ENCODE measurements at places on chromosomes 3 and 15.

DNA sequence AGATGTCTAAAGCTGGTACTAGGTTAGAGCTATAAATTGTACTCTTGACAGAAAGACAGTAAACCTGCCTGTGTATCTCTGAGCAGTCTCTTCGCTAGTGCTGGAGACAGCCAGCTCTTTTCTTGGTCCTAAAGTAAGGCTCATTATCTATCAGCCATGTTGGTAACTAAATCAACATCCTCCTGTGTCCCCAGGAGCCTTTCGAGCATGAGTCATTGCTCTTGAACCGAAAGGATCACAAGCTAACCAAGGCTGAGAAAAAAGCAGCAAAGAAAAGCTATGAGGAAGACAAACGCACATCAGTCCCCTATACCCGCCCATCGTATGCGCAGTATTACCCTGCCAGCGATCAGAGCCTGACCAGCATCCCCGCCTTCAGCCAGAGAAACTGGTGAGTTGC lies 25.0 kb upstream of the TEX264 start:
- no peak for DNase-seq

DNA sequence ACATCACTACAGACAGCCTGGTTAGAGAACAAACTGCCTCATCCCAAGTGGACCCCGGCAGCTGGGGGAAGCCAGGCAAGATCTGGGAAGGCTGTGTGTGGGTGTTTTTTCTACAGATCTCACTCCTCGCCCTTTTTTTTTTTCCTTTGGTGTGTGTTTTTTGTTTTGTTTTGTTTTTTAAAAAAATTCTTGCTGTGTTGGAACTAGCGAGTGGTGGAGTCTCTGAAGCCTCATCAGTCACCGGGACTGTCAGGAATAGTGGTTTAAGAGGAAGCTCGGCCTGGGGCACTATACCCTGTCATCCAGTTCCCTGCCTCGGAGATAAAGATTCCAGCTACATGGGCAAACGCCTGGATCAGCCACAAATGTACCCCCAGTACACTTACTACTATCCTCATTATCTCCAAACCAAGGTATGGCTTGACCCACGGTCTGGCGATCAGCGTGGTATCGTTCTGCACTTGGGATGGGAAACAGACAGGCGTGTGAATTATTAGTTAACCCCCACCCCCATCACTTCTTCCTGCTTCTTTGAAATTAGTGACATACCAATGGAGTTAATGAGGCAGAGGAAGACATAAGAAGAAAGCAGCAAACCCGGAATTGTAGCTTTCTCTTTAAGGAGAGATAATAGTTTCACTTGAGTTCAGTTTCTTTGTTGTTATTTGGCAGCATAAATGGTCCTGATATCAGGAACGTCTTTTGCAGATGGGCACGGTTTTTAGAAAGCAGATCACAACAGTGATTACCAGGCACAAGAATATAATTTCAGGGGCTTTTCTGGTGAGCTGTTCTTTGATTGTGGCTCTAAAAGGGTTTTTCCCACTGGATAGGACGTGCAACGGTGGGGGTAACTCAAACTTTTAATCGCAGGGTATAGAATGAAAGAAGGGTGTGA lies 722 bp downstream of the RBMS3 start:
- DNase-seq: no peak

GRCh38 chr3:94162700-94163099 lies 99.8 kb downstream of the NSUN3 start:
- DNase-seq: no peak

DNA sequence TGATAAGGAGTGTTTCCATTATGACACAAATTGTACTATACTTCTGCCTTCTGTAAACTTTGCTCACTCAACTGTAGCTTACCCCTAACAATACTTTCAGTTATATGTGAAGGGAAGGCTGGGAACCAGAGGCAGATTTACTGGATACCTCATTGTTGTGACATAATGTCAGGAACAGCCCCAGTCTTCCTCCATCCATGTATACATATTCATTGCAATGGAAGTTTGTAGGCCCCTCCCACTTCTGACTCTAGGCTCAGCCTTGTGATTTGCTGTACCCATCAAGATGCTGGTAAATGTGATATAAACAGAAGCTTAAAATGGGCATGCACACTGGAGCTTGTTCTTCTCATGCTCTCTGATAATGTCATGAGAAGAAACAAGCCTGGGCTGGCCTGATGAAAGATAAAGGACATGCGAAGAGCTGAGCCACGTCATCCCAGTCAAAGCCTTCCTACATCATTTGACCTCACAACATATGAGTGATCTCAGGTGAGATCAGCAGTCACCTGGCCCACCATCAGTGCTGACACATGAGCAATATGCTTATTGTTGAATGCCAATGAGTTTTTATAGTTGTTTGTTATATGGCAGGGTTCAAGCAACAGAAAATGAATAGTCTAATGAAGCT lies 267.8 kb downstream of the GAP43 start:
- no peak for DNase-seq

- no peak for DNase-seq
Measured at GRCh38 chr3:10287936-10288574, 4.7 kb downstream of the GHRL start.

DNA sequence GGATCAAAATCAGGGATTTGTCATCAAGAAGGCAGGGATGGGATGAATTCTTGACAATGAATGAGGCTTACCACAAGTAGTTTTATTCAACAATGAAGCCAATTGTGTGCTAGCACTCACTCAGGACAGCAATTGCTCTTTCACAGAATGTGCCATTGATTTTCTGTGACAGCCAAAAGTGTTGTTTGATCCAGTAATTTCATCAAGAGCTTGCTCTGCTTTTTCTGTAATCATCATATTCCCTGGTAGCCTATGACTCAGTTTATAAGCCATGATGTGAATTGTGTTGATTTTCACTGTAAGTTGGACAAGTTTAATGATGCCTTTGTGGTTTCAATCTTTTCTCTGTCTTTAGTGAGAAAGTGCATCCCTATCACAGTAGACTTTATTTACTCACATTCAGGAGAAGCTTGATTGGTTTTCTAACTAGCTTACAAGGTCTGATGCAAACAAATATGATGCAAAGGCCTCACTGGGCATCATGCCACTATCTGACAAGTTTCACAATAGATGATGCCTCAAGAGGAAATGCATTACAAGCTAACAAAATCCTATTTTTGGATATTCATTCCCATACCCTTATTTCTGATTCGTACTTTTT lies 13.6 kb upstream of the CSRNP1 start:
- no peak for DNase-seq

- no peak for DNase-seq
Measured at GRCh38 chr15:33533197-33533596, 222.4 kb downstream of the RYR3 start.

DNA sequence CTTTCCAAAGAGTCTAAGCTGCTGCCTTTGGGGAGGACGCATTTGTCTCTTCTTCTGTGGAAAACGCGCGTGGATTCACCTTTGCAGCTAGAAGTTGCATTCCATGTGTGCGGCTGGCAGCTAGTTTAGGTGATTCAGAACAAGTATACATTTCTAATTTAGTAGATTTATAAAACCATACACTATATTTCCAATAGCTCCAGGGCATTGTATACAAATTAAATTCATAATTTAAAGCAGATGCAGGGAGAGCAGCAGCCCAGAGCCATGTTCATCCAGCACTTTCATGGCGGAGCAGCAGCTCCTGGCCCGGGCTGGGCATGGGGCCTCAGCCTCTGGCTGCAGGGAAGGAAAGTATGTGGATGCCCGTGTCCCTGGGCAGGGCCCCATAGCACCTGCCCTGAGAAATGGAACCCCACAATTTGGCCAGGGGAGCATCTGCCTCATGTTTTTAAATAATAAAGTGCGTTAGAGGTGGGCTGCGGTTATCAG lies 42.8 kb upstream of the SEC22A start:
- no peak for DNase-seq

All from NCI-H1417 (cell line).